Testis (tissue), 5 donors: ENCODE measurements at places on chromosomes 3 and 15. TPM values are rescaled to one million over a fixed set of nuclear protein-coding genes. Genes with fewer than 3 reads are reported as not detected.

DNA sequence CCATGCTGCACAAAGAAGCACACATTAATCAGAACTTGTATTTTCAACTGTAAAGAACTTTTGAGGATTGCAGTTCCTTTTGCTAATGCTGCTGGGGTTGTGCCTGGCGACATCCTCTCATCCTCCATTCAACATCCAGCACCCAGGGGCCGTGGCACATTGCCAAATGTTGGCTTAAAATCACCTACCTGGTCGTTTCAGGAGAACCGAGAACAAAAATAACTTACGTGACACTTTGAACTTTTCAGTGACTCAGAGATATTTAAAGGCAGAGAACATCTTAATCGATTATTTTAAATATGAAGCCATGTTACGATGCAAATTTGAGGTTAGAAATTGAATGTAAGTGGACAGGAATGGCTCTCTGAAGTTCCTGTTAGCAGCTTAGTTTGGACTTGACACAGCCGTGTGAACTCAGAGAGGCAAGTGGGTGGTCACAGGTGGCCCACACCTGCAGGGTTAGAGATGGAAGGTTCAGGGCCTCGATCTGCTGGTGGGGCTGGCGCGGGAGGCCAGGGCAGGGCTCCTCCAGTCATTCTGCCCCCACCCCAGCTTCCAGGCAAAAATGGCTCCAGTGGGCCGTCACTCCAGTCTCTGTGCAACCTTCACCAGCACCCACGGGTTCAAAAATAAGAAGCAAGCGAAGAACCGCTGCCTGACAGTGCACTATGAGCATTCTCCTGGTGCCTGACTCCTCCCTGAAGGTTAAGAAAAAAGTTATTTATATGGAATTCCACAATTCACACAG is 12.2 kb downstream of the LRRK1 start:
- peaks cover 4% of the 10 kb centered on the region for H3K4me1 ChIP-seq
- H3K27me3 ChIP-seq: no peaks in the 10 kb centered on the region
- H3K36me3 ChIP-seq: no peaks in the 10 kb centered on the region
- H3K27ac ChIP-seq: no peak overlapping the region

DNA sequence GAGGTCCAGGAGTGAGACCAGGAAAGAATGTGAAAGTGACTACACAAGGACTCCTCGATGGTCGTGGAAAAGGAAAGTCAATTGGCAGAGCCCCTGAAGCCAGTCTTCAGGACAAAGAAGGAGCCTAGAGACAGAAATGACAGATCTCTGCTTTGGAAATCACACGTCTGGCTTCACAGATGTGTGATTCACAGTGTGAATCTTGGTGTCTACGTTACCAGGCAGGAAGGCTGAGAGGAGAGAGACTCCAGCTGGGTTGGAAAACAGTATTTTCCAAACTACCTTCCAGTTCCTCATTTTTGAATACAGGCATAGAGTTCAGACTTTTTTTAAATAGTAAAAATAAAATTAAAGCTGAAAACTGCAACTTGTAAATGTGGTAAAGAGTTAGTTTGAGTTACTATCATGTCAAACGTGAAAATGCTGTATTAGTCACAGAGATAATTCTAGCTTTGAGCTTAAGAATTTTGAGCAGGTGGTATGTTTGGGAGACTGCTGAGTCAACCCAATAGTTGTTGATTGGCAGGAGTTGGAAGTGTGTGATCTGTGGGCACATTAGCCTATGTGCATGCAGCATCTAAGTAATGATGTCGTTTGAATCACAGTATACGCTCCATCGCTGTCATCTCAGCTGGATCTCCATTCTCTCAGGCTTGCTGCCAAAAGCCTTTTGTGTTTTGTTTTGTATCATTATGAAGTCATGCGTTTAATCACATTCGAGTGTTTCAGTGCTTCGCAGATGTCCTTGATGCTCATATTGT is 6.0 kb downstream of the CCR2 start:
- H3K27me3 ChIP-seq: no peaks in the 10 kb centered on the region
- H3K36me3 ChIP-seq: no peaks in the 10 kb centered on the region
- H3K27ac ChIP-seq: no peak overlapping the region
- H3K4me1 ChIP-seq: no peaks in the 10 kb centered on the region

- DNase-seq: no peak
- no peak overlapping the region for H3K4me3 ChIP-seq
- H3K27me3 ChIP-seq: no peaks in the 10 kb centered on the region
- H3K4me1 ChIP-seq: no peaks in the 10 kb centered on the region
- no peak overlapping the region for H3K27ac ChIP-seq
- no peaks in the 10 kb centered on the region for H3K36me3 ChIP-seq
These were observed 1109.2 kb upstream of the ALCAM start for GRCh38 chr3:104257486-104257885.

DNA sequence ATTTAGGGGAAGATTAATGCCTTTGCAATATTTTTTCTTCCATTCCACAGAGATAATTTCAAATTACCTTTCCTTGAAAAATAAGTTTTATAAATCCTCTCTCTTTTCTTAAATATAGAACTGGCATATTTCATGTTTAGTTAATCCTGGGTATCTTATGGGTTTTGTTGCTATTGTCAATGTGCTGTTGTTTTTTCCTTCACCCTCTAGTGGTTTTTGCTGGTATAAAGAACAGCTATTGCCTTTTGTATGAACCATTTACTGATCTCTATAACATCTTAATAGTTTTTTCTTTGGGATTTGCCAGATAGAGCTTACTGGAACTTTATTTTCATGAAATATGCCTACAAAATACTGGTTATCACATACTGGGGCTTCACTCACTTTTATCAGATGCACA is 359.6 kb upstream of the DPPA4 start:
- no peaks in the 10 kb centered on the region for H3K27me3 ChIP-seq
- H3K27ac ChIP-seq: no peak overlapping the region
- no peaks in the 10 kb centered on the region for H3K36me3 ChIP-seq
- no peaks in the 10 kb centered on the region for H3K4me1 ChIP-seq
- DNase-seq: no peak
- no peak overlapping the region for H3K4me3 ChIP-seq

- no peak for DNase-seq
- no peaks in the 10 kb centered on the region for H3K36me3 ChIP-seq
- H3K4me1 ChIP-seq: peaks cover 15% of the 10 kb centered on the region
- no peak overlapping the region for H3K4me3 ChIP-seq
- H3K27me3 ChIP-seq: no peaks in the 10 kb centered on the region
These were observed 80.6 kb downstream of the OCA2 start for GRCh38 chr15:28018291-28019044.

GRCh38 chr15:48325400-48325799 is 5.8 kb upstream of the DUT start:
- no peak for DNase-seq
- peaks cover 2% of the 10 kb centered on the region for H3K4me1 ChIP-seq
- no peak overlapping the region for H3K4me3 ChIP-seq
- no peaks in the 10 kb centered on the region for H3K36me3 ChIP-seq
- H3K27me3 ChIP-seq: no peaks in the 10 kb centered on the region

DNA sequence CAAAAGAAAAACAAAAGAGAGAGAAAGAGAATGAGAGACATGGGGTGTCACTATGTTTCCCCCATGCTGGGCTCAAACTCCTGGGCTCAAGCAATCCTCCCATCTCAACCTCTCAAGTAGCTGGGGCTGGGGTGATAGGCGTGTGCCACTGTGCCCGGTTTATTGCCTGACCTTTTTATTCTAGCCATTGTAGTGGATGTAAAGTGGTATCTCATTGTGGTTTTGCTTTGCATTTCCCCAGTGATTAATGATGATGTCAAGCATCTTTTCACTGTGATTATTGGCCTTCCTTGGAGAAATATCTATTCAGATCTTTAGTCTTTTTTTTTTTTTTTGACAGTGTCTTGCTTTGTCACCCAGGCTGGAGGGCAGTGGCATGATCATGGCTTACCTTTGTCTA is 37.7 kb upstream of the GK5 start:
- H3K4me1 ChIP-seq: no peaks in the 10 kb centered on the region
- no peak overlapping the region for H3K27ac ChIP-seq
- no peak overlapping the region for H3K4me3 ChIP-seq
- no peak for DNase-seq
- H3K27me3 ChIP-seq: no peaks in the 10 kb centered on the region
- H3K36me3 ChIP-seq: no peaks in the 10 kb centered on the region

The SUCLG2 gene
- total RNA-seq: 23.8 TPM

The ACKR4 gene
- total RNA-seq: not detected

The TGM4 gene
- 0.68 TPM for total RNA-seq

The HMG20A gene
- total RNA-seq: 76.9 TPM

The CELSR3 gene
- total RNA-seq: 14.3 TPM

The STRIT1 gene
- not detected for total RNA-seq

The ZNF80 gene
- 0.74 TPM for total RNA-seq

The FAM107A gene
- 17.8 TPM for total RNA-seq
